LNCaP clone FGC (cell line): ENCODE measurements at places on chromosomes 6 and 20.

DNA sequence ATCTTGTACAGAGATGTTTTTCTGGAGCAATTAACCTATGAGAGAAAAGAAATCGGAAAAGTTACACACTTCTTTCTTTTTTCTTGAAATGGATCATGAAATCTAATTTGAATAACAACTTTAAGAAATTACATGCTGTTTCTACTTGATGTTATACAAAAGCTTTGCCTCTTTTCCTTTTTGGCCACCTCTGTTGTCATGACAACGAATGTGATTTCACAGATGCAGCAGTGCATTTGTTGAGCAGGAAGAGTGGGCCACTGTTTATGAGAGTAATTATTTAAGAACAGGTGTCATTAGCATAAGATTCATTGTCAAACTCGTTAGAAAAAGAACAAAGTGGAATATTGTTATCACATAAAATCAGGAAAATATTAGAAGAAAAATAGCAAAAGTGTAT lies 148.3 kb upstream of the IMPG1 start:
- DNase-seq, result no peak

- DNase-seq, result no peak
Measured at GRCh38 chr6:36492092-36492491, 49.3 kb downstream of the KCTD20 start.

DNA sequence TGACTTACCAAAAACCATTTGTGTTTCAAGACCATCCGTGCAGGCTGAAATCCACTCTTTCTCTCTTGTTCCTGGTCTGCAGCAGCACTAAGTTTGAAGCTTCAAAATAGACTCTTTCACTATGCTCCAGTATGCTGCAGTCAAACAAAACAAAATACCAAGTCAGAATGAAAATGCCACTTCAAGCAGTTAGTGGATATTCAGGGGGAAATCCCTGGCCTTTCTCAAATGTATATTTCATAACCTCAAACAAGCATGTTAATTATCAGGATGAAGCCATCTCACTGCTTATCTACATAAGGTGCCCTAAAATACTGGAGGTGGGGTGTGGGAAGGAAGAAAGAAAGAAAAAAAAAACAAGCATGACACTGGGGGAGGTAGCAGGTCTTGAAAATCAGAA lies 103.5 kb downstream of the ATXN1 start:
- DNase-seq, result no peak

GRCh38 chr6:45630801-45631200 lies 253.1 kb upstream of the SUPT3H start:
- no peak for DNase-seq

DNA sequence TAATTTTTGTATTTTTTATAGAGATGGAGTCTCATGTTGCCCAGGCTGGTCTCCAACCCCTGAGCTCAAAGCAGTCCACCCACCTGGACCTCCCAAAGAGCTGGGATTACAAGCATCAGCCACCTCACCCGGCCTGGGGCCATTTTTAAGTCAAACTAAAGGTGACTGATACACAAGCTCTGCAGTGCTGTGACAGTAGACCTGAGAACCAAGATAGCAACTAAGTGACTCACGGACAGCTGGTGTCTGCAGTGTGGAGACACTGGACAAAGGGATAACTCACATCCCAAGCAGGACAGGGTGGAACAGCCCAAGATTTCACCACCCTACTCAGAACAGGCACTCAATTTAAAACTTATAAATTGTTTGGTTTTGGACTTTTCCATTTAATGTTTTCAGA lies 402.5 kb downstream of the CD83 start:
- no peak for DNase-seq

- no peak for DNase-seq
Measured at GRCh38 chr6:118594877-118595276, 46.8 kb downstream of the PLN start.

DNA sequence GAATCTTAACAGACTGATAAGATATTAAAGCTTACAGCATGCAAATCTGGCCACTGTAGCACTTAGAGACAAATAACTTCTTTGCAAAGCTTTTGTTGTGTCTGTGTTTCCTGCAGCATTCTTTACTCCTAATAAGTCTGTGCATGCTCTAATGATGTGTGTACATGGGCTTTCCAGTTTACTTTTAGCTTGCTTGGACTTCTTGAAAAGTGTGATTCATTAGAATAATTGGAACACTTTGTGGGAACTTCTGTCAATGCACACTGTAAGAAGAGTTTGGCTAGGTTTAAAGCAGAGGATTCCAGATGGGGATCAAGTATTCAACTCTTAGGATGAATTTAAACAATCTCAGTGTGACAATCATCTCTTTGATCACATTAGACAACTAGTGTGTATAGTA lies 22.1 kb upstream of the TINAG start:
- no peak for DNase-seq

GRCh38 chr20:63810730-63811490 lies 20.2 kb downstream of the ZBTB46 start:
- DNase-seq, result no peak

GRCh38 chr20:54025251-54025771 lies 45.1 kb downstream of the BCAS1 start:
- no peak for DNase-seq

DNA sequence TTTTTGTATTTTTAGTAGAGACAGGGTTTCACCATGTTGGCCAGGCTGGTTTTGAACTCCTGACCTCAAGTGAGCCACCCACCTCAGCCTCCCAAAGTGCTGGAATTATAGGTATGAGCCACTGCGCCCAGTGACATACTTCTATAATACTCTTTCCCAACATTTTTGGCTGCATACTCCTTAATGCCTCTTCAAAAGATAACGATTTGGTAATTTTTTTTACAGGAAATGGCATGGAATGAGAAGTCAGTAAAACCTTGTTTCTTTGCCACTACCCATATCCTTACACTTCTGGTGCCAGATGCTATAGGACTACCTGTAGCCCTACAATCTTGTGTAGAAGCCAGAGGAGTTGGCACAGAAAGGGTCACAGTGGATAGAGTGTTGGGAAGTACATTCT lies 41.4 kb upstream of the SGK1 start:
- DNase-seq, result no peak

DNA sequence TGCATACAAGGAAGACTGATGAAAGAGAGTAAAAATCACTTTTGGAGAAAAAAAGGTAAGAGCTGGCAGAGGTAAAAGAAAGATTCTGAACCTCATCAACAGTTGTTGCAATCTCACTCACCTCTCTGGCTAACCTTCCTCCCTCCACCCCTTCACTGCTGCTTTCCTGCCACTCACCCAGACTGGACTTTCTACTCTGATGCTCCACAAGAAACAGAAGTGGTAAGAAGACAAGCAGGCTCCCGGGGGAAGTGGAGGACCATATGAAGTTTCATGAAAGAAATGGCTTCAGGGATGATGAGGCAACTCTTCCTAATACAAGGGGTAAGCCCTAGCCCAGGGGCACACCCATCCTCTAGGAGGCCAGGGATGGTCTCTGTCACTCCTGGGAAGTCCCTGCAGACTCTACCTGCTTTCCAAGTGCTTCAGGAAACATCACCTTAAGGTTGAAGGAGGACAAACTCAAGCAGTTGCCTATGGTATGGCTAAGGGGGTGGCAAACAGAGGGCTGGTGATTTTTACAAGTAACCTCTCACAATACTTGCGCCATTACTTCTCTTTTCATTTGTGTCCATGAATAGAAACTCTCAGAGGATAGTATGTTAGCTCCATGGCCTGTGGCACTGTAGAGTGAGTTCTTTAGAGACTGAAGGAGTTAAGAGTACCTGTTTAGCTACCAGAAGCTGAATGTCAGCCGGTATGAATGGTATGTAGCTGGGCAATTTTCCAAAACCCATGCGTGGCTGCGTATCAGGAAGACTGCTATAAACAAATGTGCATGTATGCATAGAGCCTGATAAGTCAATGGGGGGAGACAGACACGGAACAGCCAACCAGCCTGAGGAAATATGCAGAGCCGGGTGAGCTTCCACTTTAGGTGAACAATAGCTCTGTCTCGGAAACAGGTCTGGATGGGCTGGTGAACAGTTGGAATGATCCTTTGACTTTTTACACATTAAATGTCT lies 112.0 kb downstream of the BACH2 start:
- DNase-seq, result no peak

DNA sequence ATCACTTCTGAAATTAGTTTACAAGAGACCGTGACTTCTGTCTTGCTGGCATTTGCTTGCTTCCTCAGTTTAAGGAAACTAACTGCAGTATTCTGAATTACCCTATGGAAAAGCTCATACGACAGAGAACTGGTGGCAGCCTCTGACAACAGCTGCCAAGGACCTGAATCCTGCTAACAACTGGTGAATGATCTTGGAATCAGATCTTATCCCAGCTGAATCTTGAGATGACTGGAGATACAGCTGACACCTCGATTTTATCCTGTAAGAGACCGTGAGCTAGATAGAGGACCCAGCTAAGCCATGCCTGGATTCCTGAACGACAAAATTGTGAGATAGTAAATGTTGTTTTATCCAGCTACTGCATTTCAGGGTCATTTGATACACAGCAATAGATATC lies 202.3 kb downstream of the OGFRL1 start:
- DNase-seq, result no peak

- no peak for DNase-seq
Measured at GRCh38 chr20:53752971-53753879, 159.6 kb upstream of the ZNF217 start.

DNA sequence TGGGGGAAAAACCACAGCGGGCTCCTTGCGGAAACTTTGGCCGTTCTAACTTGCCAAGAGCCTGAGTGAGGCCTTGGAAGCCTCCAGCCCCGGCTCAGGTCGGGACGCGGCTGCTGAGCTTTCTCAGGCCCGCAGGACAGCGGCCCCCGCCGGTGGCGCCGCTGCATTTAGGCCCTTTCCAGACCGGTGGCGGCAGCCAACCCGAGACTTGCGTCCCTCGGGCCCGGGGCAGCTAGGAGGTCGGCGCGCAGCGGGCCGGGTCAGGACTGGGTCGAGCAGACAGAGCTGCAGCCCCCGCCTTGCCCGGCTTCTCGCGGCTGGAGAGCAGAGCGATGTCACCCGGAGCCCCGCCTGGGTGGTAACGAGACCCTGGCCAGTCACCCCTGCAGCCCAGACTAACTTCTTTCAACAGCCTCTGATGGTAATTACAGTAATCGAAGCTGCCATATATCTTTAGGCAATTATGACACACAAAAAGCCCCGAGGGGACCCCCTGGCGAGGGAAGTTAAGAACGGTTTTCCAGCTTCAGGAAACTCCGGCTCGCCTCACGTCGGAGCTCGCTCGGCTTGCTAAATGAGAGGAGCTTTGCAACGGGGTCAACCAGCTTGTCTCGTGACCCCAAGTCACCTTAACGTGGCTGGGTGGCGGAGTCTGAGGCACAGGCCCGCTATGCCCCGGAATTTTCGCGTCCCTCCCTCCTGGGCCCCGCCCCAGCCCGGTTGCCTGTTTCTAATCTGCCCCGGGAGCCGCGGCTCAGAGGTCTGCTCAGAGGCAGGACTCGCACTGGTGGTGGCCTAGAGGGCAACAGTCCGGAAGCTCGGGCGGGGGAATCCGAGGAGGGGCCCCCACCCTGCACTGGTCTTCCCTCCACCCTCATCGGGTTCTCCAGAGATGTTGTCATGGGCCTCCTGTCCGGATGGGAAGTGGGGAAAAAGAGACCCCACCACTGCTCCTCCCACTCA lies 3.0 kb downstream of the NR2E1 start:
- DNase-seq, result no peak

- DNase-seq, result no peak
Measured at GRCh38 chr6:76451926-76452709, 379.7 kb upstream of the IMPG1 start.

GRCh38 chr6:3737831-3738210 lies 13.7 kb downstream of the PXDC1 start:
- no peak for DNase-seq
